ENCODE measurements at places on chromosomes 6 and 20.
A peak's percentile ranks its signal among the peaks of the same experiment; 100 is the strongest.

- DNase-seq = peak; percentile 56
These were observed 27.8 kb downstream of the FYN start for GRCh38 chr6:111845441-111845871.

GRCh38 chr20:25120457-25120856 lies 38.5 kb upstream of the VSX1 start:
- DNase-seq = no peak

DNA sequence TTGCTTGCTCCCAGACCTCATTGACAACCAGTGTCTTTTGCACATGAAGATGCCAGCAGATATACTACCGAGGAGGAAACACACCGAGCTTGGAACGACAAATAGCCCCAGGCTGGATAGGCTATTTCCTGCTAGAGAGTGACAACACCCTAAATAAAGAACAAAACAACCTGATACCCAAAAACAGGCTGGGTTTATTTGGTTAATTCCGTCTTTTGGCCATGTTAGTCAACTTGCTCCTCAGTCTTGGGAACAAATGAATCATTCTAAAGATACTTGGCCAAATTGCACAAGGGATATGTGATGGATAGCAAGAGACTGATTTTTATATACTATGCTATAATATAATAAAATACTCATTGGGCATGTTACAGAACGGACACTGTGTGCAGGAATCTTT lies 11.5 kb upstream of the MUC22 start:
- no peak for DNase-seq

GRCh38 chr6:90428514-90428913 lies 131.9 kb upstream of the BACH2 start:
- no peak for DNase-seq

- peak; percentile 21 for DNase-seq
These were observed 823 bp downstream of the NHLRC1 start for GRCh38 chr6:18121580-18122127.

- no peak for DNase-seq
These were observed 2.2 kb upstream of the CENPB start for GRCh38 chr20:3788685-3789155.

- no peak for DNase-seq
These were observed 593.3 kb upstream of the HS3ST5 start for GRCh38 chr6:114936080-114936479.

GRCh38 chr20:40524071-40524470 lies 165.0 kb downstream of the MAFB start:
- no peak for DNase-seq

DNA sequence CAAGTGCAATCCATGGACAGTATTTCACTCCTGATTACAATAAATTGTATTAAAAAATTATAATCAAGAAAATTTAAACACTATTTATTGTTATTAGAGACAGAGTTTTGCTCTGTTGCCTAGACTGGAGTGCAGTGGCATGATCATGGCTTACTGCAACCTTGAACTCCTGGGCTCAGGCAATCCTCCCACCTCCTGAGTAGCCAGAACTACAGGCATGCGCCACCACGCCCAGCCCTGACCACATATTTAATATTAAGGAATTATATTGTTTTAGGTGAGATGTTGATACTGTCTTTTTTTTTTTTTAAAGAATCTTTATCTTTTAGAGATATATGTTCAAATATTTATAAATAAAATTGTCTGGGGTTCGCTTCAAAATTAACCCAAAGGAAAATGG lies 14.6 kb downstream of the LCA5 start:
- no peak for DNase-seq

DNA sequence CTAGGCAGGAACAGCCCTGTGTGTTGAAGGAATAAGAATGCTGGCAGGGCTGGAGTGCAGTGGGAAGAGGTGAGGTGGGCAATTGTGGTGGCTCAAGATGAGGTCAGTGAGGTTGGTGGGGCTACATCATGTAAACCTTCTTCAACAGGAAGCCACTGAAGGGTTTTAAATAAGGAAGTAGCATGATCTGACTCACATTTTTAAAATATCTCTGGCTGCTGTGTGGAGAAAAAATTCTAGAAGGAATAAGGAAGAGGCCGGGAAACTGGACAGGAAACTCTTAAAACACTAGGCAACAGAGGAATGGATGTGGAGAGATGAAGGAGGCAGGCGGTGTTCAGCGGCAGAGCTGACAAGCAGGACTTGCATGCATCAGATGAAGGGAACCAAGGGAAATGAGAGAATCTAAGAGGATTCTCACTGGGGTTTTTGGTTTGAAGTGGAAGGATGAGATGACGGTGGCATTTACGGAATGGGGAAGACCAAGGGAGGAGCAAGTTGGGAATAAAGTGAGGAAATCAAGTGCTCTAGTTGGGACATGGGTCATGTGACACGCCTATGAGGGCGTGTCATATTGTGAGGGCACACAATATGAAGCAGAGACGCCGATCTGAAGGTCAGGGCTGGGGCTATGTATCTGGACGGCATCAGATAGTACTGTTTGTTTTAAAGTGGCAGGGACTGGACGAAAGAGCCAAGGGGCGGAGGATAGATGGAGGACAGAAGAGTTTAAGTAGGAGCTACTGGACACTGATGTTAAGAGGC lies 18.2 kb downstream of the TMEM242 start:
- DNase-seq = no peak

DNA sequence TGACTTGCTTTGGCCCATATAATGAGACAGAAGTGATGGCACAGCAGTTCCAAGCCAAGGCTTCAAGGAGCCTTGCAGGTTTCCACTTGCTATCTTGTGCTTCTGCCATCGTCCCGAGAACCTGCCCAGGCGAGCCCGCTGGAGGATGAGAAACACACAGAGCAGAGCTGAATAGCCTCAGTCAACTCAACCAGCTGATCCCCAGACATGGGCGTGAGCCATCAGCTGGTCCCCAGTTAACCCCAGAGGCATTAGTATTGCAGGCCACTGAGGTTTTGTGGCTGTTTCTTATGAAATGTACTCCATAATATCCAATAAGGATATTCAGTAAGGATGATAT lies 81.7 kb upstream of the SHLD1 start:
- DNase-seq = no peak

DNA sequence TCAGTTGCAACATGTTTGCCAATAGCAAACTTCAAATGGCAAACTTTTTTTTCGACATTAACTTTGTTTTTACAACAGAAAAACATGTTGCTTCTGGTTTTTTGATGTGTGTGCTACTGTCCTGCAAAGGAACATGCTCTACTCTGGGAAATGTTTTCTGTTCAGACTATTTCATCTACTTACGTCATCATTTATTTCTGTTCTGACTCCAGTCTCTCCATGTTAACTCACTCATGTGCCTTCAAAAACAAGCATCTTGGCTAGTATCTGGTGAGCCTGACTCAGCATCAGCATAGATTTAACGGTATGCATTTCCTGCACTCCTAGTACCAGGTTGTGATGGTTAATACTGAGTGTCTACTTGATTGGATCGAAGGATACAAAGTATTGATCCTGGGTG lies 36.1 kb upstream of the MAP7 start:
- DNase-seq = no peak

DNA sequence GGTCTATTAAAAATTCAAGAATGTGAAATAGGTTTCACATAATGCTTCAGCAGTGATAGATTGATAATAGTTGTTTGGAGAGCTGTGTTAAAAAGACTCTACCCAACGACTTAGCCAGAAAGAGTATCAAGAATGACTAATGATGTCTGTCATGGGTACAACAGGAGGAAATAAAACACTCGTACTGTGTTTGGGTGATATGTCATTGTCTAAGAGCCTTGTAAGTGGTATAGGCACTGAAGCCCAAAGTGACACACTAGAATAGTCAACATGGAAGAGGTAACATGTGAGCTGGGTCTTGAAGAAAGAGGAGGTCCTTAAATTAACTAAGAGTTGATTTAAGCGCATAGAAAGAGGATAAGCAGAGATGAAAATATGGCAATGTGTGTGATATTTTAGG lies 471.8 kb upstream of the MAN1A1 start:
- DNase-seq = no peak

DNA sequence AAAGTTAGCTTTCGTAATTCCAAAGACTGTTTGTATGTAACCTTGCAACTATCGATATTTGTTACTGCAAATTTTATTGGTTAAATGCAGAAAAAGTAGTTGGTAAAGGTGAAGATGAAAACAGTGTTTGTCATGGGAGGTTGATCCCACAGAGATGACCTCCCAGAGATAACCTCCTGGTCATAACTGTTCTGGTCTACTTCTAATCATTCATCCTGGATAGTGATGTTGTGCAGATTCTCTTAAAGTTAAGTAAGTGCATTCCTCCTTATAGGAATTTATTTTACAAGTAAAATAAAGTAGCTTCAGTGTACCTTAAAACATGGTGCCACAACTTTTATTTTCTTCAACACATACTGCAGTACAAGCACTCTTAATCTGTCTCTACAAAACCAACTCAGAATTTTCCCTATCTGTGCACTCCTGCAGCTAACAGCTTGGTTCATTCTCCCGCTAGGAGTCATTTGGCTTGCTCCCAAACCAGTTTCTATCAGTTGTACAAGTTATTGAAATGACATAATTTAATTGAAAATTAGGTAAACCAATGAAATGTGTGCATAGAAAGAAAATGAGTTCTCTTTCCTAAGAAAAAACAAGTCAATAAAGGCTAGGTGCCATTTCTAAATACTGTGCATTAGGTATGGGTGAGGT lies 19.2 kb downstream of the METTL24 start:
- no peak for DNase-seq

GRCh38 chr6:30200551-30201281 lies 12.5 kb downstream of the TRIM26 start:
- peak; percentile 79 for DNase-seq

GRCh38 chr6:51743999-51744398 lies 343.4 kb downstream of the PKHD1 start:
- no peak for DNase-seq

DNA sequence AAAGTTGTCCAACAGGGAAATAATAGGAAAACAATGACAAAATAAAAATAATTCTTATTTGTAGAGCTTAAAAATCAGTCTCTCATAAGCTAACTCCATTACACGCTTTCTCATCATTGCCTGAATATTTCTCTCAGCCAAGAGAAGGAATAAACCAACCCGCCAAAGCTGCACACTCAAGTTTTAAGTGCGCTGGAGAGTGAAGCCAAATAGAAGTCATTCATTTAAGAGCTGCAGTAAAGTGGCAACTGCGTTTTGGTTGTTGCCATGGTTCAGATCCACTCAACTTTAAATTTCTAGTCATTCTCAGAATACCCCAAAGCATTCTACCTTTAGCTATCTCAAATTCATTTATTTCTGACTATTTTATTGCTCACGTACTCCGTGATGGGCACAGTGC lies 230.7 kb downstream of the CBLN4 start:
- DNase-seq = no peak

DNA sequence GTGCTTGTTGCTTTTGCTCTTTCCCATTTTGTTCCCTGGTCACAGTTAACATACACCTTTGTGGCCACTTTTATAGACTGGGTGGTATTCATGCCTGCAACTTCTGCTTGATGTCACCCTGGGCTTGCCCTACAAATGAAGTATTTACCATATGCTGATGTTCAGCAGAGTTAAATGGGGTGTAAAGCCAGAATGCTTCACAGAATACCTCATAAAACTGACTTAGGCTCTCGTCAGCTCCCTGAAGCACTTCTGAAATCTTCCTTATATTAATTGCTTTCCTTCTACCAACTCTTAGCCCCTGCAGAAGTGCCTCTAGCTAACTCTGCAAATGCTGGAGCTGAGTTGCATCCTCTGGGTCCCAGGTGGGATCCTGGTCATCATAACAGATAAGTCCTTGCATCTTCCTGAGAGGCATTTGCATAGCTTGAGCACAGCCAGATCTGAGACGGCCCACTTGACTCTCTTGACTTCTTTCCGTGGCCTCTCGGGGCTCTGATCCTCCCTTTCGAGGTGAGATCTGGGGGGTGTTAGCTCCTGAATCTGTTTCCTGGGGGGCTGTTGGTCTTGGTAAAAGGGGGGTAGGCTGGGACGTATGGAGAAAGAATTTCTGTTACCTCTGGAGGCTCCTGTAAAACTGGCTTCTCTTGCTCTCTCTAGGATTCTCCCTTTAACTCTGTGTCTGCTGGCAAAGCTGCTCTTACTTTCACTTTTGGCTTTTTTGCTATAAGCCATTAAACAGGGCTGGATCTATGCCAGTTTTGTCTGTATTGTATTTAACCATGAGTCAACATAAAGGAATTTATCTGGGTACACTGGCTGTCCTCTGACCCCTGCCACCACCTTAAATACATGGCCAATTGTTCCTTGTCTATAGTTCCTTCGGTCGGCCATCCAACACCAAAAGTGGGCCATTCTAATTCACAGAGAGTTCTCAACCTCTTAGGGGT lies 223.0 kb upstream of the SYNCRIP start:
- no peak for DNase-seq

GRCh38 chr20:56860413-56860812 lies 231.3 kb downstream of the TFAP2C start:
- DNase-seq = no peak

- no peak for DNase-seq
These were observed 86.6 kb upstream of the SAMD5 start for GRCh38 chr6:147421903-147422302.

DNA sequence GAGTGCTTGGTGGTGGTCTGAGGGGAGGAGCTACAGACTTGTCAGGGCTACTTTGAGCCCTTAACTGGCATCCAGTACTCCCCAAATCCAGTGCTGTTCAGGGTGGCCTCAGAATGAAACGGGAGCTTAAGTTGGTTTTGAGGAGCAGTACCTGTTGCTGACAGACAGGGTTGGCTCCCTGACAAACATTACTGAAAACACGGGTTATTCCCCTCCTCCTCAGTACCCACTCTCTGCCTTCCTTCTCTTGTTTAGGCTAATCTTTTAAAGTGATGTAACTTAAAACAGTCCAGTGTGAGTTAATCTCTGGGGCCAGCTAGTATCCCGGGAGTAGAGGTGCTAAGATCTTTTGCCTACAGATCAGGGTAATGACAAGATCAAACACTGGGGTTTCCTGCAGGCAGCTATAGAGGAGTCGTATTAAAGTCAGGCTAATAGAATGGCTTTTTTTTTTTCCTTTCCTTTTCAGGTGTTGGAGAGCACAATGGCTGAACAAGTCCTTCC lies 3.7 kb downstream of the TNFAIP3 start:
- peak; percentile 60 for DNase-seq

DNA sequence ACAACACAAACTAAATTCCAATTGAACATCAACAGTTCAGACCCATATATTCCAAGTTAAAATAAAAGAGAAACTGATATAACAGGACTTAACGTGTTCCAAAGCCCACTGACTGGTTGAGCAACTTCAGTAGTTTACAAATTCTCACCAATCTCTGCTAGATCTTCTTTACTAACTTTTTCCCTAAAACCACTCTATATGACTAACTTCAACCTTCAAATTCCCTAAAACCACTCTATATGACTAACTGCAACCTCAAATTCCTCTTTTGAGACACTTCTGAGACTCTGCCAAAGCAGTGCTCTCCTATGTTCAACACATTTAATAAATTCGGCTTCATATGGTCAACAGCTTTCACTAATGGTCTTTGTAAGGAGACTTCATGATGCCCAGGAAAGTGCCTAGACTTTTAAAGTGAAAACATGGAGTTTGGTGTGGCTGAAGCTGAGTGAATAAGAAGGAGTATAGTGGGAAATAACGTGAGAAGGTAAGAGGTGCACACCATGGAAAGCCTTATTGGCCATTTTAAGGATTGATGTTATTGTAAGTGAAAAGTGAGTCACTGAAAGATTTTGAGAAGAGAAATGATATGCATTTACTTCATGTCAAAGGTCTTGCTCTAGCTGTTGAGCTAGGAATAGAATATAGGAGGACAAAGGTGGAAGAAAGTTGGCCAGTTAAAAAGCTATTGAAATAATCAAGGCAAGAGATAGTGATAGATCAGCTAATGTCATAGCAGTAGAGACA lies 134.0 kb upstream of the HCRTR2 start:
- no peak for DNase-seq

- DNase-seq = no peak
These were observed 77.0 kb upstream of the DTNBP1 start for GRCh38 chr6:15739867-15740266.
